ENCODE measurements at places on chromosomes 3 and 15. TPM values are rescaled to one million over a fixed set of nuclear protein-coding genes. Genes with fewer than 3 reads are reported as not detected.

Gene SEMA7A
- total RNA-seq = 0.28 TPM

Gene CPNE9
- 0.14 TPM for total RNA-seq

Gene ASB14
- not detected for total RNA-seq

Gene STRIT1
- total RNA-seq = not detected

GRCh38 chr15:38207621-38208020 is 45.0 kb upstream of the SPRED1 start:
- DNase-seq = no peak
- H3K4me3 ChIP-seq = no peak overlapping the region
- H3K27ac ChIP-seq = no peak overlapping the region

DNA sequence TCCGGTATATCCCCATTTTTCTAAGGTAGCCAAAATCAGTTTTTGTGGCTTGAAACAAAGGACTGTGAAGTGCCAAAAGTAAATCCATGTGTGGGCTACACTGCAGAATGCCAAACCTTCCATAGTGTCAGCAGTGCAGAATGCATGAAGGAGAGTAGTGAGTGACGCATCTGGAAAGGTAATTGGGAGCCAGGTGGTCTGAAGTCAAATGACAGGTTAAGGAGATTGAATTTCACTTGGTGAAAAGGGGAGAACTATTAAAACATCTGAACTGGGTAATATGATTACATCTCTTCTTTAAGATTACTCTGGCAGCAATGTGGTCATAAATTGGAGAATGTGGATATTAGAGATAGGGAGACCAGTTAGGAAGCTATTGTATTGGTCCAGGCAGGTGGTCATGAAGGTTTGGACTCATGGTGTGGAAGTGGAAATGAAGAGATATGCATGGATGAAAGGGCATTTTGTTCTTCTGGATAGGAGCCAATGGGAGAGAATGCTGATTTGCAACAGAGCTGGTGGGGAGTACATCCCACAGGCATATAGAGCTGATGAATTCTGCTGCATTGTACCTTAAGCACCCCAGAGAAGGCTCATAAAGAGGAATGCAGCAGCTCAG is 118.2 kb downstream of the ECT2 start:
- no peak overlapping the region for H3K4me3 ChIP-seq
- DNase-seq = no peak
- H3K27ac ChIP-seq = no peak overlapping the region
- no peaks in the 10 kb centered on the region for H3K36me3 ChIP-seq
